Fibroblast of skin of back (primary cell): ENCODE measurements at places on chromosomes 1 and 21.

DNA sequence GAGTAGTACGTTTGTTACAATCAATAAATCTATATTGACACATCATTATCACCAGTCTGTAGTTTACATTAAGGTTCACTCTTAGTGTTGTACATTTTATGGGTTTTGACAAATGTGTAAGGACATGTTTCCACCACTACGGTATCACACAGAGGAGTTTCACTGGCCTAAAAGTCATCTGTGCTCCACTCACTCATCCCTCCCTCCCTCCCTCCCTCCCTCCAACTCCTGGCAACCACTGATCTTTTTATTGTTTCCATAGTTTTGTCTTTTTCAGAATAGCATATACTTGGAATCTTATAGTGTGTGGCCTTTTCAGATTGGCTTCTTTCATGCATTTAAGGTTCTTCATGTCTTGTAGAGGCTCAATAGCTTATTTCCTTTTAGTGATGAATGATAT is 44.1 kb upstream of the RHOU start:
- DNase-seq = no peak

- peak; percentile 46 for DNase-seq
These were observed 10.1 kb downstream of the ZNF644 start for GRCh38 chr1:91011726-91012125.

GRCh38 chr1:31439276-31439675 is 26.3 kb downstream of the SERINC2 start:
- no peak for DNase-seq

- DNase-seq = no peak
These were observed 54.7 kb upstream of the CTPS1 start for GRCh38 chr1:40924767-40925166.

DNA sequence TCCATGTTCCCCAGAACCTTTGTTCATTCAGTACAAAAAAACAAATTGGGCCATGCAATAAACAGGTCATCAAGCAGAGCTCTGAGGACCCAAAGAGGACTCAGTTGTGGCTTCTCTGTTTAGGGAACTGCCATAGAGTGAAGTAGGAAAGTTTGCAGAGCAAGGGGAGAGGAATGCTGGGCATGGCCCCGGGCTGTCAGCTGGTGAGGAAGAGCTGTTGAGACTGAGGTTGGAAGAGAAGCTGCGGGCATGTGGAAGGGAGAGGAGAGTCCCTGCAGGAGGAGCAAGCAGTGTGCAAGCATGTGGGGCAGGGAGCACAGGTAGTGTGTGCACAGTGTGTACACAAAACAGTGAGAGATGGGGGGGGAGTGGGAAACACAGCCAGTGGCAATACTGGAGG is 71.8 kb downstream of the NTPCR start:
- no peak for DNase-seq

- DNase-seq = no peak
These were observed 42.1 kb downstream of the WASF2 start for GRCh38 chr1:27447883-27448282.

- DNase-seq = no peak
These were observed 52.0 kb upstream of the FAM20B start for GRCh38 chr1:178973652-178974101.

DNA sequence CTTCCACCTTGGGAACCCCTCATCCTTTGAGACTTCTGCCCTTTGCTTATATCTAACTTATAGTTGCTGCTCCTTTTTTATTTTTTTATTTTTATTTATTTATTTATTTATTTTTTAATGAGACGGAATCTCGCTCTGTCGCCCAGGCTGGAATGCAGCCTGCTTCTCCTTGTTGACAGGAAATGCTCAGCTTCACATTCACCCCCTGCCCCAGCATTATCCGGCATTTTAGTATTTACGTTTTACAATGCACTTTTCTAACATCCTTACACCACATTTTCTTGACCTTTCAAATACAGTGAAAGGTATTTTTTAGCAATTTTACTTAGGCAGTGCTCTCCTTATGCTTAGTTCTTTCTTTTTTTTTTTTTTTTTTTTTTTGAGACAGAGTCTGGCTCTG is 14.9 kb downstream of the CXADR start:
- DNase-seq = no peak

- DNase-seq = peak; percentile 23
These were observed 62.3 kb upstream of the FMN2 start for GRCh38 chr1:240029418-240029817.

- DNase-seq = peak; percentile 32
These were observed 1.7 kb downstream of the NR5A2 start for GRCh38 chr1:200029035-200029821.

DNA sequence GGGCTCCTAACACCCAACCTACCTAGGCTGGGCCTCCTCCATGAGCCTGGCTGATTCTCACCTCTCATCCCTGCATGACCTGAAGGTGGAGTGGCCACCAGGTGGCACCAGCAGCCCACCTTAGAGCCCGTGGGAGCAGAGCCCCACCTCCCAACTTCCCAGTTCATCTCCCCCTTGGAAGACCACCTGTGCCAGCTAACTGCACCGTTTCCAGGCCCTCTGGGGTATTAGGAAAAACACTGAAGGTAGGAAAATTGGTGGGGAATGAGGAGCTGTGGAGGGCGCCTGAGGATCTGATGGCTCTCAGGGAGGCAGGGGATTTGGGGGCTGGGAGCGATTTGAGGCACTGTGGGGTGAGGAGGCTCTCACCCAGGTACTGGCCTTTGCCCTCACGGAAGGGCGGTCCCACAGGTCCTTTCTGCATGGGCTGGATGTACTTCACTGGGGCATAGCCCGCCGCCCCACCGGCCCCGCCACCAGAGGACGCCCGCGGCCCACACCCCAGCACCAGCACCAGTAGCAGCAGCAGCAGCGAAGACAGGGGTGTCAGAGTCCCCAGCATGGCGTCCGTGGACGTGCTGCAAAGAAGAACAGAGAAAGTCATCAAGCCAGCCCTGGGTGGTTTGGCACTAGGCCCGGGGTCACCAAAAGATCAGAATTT is 11.1 kb downstream of the ADPRS start:
- peak; percentile 71 for DNase-seq

DNA sequence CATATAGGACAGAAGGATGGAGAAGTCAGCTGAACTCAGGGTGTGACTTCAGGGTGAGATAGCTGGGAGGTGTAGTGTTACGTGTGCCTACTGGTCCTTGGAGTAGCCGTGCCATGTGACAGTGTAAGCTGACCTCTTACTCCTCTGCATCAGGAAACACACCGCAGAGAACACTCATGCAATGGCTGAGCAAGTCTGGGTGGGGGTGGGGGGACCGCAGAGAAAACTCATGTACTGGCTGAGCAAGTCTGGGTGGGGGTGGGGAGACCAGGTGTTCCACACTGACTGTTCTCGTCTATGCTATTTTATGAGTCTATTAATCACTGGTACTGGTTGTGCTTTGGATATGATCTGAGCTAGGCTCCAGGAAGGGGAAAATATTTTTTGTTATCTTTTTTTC is 233.1 kb downstream of the PAPPA2 start:
- DNase-seq = peak; percentile 11

DNA sequence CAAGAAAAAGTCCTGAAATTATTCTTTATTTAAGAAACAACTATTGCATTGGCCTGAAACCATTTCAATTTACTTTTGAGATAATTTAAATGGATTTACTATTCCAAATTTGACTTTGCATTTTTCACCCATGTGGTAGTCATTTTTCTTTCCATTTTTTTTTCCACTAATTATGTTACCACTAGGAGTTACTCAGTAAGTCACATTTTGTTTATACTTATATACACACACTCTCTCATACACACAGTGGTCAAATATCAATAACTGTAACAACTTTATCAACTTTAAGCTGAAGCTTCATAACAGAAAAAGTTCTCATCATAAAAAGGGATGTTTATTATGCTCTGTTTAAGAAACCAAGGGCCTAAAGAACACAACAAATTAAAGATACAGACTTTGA is 222.8 kb downstream of the SIPA1L2 start:
- no peak for DNase-seq

GRCh38 chr1:17117451-17118265 is 1.6 kb downstream of the PADI2 start:
- no peak for DNase-seq

DNA sequence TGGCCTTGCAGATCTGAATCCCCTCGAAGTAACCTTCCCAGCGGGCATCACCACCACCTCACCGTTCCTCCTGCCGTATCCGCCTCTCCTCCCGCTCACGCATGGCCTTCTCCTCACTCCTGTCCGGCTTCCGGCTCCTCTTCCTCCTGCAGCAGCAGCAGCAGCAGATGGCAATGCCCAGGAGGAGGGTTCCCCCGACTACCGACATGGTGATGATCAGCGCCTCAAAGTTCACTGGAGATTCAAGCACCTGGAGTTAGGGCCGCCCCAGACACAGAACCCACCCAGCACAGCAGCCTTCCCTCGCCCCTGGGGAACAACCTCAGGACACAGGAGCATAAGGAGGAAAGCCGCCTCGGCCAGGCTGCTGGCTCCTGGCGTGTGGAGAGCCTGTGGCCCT is 17.4 kb downstream of the PTTG1IP start:
- DNase-seq = no peak

DNA sequence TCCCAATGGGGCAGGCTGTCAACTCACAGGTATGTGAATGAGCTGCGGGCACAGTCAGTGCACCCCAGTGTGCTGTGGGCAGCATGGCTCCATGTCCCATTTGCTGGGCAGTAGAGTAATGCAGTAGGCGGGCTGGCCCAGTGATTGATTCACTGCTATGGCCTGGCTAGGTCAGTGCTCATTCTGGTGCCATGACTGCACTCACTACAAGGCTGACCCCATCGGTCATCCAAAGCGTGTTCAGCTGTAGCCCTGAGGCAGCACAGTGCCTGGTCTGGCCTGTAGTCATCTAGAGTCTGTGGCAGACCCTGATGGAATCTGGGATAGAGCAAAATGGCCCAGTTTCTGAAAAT is 7.4 kb downstream of the HYI start:
- DNase-seq = no peak

GRCh38 chr1:24117722-24118409 is 5.9 kb upstream of the MYOM3 start:
- peak; percentile 60 for DNase-seq

DNA sequence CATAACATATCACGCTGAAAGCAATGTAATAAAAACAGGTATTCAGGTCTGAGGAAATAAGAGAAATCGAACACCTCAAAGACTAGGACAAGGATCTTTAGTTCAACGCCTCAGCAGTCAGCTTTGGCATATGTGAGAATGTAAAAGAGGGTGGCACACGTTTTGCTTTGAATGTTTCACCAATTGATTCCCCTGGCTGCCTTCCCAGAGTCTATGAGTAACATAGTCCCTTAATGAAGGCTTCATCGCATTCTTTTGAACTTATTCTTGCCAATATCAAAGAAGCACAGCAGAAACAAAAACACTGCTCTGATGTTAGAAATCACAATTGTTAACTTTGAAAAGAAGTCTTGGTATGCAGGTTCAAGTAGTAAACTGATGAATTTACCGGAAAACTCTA is 764.8 kb downstream of the ADGRL2 start:
- DNase-seq = peak; percentile 90

- peak; percentile 33 for DNase-seq
These were observed 87.6 kb downstream of the CATSPERE start for GRCh38 chr1:244548558-244549115.

DNA sequence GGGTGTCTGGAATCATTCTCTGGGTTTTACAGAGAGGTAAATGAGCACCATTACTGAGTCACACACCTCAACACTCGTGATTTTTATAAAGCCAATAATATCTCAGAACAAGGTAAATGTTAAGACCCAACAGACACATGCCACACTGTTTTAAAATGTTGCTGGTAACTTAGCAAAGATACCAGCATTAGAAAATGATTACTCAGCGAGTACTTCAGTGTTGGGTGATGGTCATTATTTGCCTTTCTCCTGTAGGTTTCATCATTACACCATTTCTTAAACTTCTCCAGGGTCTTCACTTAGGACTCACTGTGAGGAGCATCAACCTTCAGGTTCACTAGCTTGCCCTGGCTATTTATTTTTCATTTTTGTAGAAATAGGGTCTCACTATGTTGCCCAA is 6.9 kb upstream of the C4BPB start:
- no peak for DNase-seq

DNA sequence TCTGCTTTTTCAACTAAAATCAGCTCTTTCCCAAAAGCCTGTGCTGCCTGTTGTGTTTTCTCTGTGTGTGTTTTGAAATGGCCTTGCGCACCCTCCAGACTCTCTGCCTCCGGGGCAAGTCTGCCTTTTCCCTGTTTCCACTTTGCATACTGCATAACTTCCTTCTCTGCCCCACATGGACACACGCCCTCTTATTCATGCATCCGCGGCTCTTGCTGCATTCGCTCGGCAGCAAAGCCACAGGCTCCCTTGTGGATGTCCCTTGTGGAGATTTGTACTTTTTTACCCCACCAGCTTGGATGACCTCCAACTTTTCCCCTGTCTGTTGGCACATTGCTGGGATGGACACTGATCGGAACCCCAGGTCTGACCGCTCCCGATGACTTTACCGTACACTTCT is 147.6 kb downstream of the ADSS2 start:
- DNase-seq = no peak

DNA sequence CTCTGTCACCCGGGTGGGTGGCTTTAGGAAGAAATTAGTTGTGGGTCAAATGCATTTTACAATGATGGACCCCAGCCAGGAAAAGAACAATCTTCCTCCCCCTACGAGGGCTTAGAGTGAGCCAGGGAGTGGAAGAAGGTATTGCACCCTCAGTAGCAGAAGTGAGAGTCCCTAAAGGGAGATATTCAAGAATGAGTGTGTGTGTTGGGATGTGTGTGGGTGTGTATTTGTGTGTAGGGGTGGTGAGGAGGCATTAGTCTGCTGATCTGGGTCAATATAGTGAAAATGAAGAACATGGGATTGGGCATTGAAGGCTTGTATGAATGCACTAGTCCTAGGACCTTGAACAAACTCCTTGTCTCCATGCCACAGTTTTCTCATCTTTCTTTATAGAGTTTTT is 85.2 kb upstream of the RUNX1 start:
- no peak for DNase-seq

DNA sequence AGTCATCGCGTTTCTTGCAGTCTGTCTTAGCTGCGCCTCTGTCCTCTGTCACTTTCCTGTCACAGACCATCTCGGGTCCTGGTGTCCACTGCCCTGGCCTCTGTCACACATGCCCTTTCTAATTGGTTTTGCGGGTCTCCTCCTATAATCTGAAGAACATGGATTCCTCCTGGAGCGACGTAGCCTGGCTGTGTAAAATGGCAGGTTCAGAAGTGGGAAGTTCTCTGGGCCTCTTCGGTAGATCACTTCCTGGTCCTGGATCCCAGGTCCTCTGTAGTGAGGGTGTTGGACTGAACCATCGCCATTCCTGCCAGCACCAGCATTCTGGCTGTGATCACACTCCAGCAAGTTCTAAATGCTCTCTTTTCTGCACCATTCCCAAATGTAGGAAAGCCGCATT is 857 bp downstream of the FAM3B start:
- no peak for DNase-seq

GRCh38 chr1:213003256-213003655 is 12.4 kb downstream of the ANGEL2 start:
- DNase-seq = no peak

- DNase-seq = peak; percentile 87
These were observed 91.1 kb upstream of the UBE2U start for GRCh38 chr1:64112281-64112680.

DNA sequence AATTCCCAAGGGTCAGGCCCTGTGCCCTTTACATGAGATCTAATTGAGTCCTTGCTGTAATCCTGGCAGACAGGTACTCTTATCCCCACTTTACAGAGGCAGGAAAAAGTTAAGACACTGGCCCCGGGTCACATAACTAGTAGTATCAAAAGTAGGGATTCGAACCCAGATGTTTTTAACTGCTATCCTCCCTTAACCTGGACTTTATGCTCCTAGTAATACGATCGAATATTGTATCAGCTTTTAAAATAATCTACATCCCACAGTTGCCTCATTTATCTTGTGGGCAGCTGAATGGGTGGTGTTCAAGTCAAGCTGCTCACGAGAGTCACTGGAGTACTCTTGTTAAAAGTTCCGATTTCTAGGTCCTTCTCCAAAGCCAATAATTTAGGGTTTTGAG is 25.5 kb upstream of the TMEM51 start:
- no peak for DNase-seq
